ENCODE measurements at places on chromosomes 4 and X.

GRCh38 chrX:110847334-110847733, 51.7 kb upstream of the CHRDL1 start:
- DNase-seq: peak; percentile 30

DNA sequence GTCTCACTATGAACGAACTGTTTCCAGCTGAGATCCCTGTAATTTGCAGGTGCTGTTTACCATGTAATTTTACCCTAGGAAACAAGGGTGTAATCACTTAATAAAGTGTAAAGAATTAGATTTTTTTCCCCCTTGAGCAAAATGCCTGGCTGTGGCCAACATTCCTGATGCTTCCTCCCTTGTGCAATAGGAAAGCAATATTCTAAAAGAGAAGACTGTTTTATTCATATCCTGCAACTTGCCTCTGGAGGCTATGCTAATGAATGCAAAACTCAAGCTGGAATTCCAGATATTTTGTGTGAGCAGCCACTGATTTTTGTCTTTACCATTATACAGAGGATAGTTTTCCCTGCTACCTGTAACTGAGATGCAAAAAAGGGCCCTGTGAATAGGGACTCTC, 98.0 kb downstream of the AWAT2 start:
- no peak for DNase-seq

DNA sequence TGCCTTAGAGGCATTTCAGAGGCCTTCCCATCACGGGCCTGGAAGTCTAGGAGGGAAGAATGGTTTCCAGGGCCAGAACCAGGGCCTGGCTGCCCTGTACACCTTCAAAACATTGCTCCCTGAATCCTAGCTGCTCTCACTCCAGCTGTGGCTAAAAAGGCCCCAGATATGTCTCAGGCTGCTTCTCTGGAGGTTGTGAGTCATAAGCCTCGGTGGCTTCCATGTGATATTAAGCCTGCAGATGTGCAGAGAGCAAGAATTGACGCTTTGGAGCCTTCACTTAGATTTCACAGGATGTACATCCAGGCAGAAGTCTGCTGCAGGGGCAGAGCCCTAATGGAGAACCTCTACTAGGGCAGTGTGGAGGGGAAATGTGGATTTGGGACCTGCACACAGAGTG, 502.5 kb downstream of the GRXCR1 start:
- no peak for DNase-seq

- no peak for DNase-seq
Observed at GRCh38 chr4:143384381-143384994, 47.8 kb downstream of the GAB1 start.

DNA sequence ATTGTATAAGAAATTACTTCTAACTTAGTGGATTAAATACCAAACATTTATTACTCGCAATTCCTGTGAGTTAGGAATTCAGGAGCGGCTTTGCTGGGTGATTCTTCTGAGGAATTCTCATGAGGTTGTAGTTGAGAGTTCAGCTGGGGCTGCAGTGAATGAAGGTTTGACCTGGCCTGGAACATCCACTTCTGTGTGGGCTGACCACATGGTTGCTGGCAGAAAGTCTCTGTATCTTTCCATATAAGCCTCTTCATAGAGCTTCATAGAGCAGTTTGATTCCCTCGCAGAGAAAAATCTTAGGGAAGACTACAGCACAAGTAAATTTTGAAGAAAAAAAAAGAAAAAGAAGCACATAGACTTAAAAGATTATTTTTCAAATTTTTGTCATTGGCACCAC, 339.7 kb upstream of the NWD2 start:
- DNase-seq: no peak

DNA sequence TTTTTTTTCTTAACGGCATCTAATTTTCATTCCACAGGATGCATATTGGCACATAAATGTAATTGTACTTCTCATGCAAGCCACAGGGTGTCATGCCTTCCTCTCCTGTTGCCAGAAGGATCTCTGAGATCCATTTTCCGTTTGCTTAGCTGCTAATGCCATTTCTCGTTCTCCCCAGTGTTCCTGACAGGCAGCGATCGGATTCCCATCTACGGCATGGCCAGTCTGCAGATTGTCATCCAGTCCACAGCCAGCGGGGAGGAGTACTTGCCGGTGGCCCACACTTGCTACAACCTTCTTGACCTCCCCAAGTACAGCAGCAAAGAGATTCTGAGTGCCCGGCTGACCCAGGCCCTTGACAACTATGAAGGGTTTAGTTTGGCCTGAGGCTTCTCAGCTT, 8.9 kb upstream of the NAP1L5 start:
- peak; percentile 23 for DNase-seq

DNA sequence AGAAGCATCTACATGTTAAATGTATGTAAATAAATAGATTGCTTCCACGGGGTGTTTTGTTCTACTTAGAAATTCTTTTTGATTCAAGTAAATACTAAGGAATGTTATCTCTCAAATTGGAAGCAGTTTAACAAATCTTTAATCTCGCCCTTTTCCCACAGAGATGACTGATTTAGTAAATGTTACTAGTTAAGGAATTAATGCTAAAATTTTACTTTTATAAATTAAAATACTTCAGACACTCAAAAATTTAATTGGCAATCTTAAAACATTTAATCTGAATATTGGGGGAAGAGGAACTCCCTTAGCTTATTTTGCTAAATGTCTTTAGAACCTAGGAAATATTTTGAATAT, 12.1 kb downstream of the LARP7 start:
- no peak for DNase-seq

DNA sequence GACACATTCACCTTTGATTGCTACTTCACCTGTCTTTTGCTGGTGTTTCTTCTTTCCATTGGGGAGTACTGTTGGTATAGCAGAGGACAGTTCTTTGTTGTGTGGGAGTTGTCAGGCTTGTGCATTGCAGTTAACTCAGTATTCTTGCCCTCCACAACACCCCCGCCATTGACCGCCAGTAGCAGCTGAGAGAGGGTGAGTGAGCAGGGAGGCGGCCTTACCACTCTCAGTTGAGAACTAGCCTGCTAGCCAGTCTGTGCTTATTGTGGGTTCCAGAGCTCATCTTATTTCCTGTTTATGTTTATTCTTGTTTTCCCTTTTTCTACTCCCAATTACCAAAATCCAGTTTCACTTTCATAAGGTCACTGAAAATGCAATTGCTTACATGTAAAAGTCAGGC, 52.2 kb downstream of the STIM2 start:
- no peak for DNase-seq

DNA sequence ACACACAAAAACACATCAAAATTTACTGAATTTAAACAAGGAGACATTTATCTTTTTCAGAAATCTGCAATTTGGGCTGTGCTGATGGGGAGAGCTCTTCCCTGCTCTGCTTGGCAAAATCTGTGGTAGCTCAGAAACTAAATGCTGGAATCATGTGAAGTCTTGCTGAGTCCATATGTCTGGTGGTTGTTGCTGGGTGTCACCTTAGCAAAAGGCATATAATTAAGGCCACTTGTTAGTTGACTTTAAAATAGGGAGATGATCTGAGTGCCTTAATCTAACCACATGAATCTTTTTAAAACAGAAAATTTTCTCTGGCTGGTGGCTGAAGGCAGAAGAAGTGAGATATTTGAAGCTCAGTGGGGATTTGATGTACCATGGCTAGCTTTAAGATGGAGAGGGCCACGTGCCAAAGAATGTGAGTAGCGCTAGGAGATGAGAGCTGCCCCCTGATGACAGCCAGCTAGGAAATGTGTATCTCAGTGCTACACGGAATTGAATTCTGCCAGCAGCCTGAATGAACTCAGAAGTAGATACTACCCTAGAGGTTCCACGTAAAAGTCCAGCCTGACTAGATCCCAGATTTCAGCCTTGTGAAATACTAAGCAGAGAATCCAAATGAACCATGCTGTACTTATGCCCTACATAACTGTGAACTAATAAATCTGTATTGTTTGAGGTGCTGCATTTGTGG, 7.6 kb upstream of the GUF1 start:
- no peak for DNase-seq

DNA sequence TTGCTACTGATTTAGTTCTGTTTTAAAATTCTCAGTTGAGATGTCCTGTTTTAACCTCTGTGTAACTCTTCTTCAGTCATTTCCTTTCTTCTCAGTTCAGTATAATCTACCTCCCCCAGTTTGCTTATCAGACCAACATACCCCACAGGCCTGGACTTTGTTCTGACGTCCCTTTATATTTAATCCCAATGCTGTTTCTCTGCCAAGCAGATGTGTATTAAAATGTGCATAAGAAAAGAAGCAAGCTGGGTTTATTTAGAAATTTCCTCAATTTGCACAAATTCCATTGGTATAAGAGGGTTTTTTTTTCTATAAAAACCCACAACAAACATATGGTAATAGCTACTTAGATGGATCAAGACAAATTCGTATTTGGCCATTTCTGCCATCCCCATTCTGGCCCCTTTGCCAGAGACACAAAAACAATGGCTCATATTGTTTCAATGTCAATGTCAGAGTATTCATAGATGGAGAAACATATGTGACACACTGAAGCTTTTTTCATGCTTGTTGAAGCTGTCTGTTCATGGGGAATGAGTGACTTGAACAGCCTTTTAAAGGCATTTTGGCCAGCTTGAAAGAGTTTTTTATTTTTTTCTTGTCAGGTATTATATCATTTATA, 24.5 kb downstream of the HCCS start:
- DNase-seq: no peak

GRCh38 chr4:8320386-8320750, 50.8 kb downstream of the HTRA3 start:
- DNase-seq: no peak

- peak; percentile 43 for DNase-seq
Observed at GRCh38 chrX:40148385-40149285, 50.9 kb upstream of the BCOR start.

GRCh38 chrX:9149501-9150245, 115.7 kb upstream of the FAM9B start:
- no peak for DNase-seq

DNA sequence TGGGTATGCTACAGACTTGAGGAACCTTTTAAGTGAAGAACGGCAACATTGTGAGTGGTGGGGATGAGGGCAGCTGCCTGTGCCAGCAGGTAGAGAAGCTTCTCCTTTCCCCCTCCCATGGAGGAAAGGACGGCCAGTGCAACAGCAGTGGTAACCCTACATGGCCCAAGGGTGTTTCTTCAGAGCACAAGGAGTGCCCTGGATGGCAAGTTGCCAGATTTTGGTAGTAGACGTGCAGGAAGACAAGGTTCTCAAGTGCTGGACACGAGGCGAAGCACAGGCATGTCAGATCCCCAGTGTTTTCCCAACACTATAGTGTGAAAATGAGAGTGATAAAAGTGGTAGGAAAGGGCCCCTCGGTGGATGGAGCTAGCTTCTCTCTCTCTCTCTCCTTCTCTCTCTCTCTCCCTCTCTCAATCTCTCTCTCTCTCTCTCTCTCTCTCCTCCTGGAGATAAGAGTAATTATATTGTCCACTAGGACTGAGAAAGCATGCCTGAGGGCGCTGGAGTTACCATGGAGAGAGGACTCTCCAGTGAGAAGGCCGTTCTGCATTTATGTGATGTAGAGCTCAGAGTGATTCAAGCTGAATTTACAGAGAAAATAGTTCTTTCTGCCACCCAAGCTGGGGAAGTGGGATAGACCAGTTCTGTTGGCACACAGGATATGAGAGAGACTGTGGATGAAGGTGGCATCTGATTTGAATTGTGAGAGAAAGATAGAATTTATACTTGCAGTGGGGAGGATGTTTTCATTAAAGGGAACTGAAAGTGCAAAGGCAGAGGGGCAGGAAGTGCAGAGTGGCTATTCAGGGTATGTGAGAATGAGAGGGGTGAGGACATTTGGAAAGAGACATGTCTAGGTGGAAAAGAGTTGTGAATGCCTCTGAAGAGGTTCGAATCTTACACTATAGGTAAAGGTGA, 25.7 kb upstream of the TRPC3 start:
- DNase-seq: no peak

DNA sequence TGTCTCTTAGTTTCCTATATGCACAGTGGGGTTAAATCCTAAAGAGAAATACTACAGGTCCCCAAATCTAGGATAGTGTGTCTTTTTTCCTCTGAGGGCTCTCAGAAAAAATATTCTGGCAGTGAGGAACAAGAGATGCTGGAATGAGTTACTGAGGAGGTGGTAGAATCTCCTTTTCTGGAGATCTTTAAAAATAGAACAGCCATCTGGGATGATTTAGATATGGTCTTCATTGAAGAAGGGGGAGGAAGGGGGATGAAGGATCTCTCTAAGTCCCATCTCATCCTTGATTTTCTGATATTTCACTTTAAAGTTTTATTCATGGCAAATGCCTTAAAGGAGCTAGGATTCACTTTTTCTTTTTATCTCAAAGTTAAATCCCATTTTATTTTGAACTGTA, 235.0 kb downstream of the MAML3 start:
- no peak for DNase-seq

- DNase-seq: peak; percentile 52
Observed at GRCh38 chr4:35151816-35152572, 1092.3 kb downstream of the ARAP2 start.

DNA sequence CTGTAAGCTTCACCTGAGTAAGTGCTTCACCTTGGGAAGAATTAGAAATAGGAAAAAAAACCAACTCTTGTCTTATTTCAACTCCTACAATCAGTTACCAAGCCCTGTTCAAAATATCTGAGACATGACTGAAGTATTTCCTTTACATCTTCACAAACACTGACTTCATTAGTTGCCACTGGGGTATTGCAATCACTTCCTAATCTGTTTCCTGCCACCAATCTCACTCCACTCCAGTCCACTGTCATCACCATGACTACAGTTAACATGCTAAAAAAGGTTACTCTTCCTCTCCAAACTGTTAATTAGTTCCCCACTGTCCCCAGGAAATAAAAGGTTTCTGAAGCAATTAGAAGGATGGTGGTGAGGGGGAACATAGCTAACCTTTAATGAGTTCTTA, 3.3 kb upstream of the SUPT20HL1 start:
- no peak for DNase-seq

GRCh38 chr4:38489924-38490639, 173.9 kb upstream of the KLF3 start:
- peak; percentile 14 for DNase-seq

GRCh38 chr4:18733961-18734360, 712.4 kb upstream of the LCORL start:
- no peak for DNase-seq

- peak; percentile 34 for DNase-seq
Observed at GRCh38 chr4:74934016-74934831, 1.3 kb downstream of the PARM1 start.

DNA sequence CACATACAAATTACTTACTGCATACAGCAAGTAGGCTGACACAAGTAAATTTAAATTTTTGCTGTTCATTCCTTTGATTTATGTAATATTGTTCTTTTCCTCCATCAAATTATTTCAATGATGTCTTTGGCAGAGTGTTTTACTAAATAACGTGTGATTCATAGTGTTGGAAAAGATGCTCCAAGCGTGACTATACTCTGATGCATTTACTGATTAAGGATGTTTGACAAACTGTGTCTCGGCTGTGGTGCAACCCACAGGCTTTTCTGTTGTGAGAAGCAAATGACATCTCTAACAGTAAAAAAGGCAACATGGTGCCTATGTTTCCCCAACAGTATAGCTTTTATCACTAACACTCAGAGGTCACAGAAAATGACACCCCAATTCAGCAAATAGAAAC, 540.9 kb downstream of the PPP4R3C start:
- DNase-seq: no peak

DNA sequence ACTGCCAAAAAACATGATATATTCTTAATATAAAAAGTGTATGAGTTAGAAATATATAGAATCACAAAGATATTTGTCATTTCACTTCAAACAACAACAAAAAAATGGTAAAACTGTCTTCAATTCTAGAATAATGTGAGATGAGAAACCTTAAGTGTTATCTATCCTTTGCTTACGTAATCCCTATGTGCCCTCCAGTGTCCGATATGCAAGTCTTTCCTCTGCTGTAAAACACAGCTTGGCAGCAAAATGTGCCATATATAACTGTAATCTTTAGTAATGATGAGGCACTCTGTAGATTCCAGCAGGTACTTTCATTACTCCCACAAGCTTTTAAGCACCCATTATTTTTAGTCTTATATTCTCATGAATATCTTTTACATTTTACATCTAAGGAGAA, 555.1 kb upstream of the FRG1 start:
- no peak for DNase-seq
